ENCODE measurements at places on chromosomes 4 and X.
A peak's percentile ranks its signal among the peaks of the same experiment; 100 is the strongest.

DNA sequence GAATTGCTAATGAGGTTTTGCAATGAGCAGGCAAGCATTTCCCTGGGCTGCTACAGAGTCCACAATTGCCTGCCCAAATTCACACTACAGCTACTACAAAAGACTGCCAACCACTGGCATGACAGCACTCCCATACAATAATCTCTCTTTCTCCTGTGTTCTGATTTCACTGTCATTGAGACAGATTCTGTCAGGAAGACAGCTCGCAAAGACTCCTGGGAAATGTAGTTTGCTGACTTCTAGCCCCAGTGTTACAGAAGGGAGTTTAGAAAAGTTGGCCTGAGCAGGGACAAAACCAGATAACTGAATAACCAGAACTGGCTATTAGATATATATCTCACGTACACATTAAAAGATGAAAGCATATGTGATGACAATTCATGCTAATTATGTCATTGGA is 1231.3 kb upstream of the PRKX start:
- no peak for DNase-seq

DNA sequence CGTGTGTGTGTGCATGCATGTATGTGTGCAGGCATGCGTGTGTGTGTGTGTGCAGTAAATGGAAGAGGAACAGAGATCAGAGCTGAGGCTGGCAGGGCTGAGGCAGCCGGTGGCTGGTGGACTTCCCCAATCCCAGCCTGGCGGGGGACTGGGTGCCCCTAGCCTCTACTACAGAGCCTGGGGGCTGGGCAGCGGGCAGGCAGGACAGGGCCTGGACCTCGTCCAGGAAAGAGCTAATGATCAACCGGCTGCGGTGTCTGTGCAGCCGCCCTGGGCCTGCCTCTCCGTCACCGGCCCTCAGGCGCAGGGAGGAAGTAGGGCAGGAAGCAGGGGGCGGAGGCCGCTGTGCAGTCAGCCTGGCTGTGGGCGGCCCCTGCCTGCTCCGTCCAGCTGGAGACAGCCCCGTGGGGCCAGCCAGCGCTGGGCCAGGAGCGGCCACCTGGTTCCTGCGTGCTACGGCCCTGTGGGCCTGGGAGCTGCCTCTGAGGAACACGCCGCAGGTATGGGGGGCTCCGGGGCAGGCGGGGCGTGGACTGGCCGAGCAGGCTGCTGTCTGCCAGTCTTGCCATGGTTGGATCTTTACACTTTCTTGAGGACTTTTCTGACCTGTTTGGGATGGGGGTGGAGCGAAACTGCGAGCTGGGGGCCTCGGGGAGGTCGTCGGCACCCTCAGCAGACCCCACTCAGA is at the start of gene SH3TC1:
Gene SH3TC1 (plus strand): TSS at position 385 of the 688 bp plus-strand sequence. CDS start 5,905 bp downstream, outside the sequence.
- DNase-seq = peak; percentile 13

GRCh38 chrX:9832811-9833210 is 46.6 kb downstream of the SHROOM2 start:
- no peak for DNase-seq

- no peak for DNase-seq
These were observed 221.1 kb upstream of the TLL1 start for GRCh38 chr4:165651901-165652300.

GRCh38 chrX:82528525-82528924 is 979.6 kb upstream of the POU3F4 start:
- no peak for DNase-seq

GRCh38 chr4:152044331-152045036 is 283.7 kb upstream of the GATB start:
- DNase-seq = no peak

- no peak for DNase-seq
These were observed 702 bp upstream of the CDKN2AIP start for GRCh38 chr4:183443655-183444213.

DNA sequence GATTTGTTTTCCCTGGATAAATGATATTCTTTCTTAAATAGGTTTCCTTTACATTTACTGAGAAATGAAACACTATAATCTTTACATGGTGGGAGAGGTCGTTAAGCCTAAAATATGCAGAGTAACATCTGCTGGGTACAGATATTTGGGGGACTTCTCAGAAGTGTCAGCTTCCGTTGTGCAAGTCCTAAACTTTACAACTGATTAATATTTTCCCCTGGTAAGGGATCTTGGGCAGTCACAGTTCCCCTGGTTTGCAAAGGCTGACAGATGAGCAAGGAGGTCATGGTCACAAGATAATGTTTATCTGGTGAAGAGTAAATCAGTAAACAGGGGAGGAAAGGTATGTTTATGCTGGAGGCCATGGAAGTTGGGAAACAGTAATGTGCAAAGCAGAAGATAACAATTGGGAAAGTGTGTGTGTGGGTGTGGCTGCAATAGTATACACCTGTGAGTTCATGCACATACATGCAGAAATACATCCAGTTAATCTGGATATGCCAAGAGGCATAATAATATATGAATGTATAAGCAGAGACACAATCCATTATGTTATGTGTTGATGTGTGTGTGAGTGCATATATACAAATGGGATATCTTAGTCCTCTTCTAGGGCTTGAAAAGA is 508.2 kb upstream of the FAM241A start:
- DNase-seq = no peak

- DNase-seq = no peak
These were observed 208.9 kb downstream of the NWD2 start for GRCh38 chr4:37453281-37453998.

- no peak for DNase-seq
These were observed 16.3 kb downstream of the KLF8 start for GRCh38 chrX:56248492-56248891.

- DNase-seq = no peak
These were observed 21.5 kb upstream of the GTPBP6 start for GRCh38 chrX:340121-340520.

All from stimulated activated CD8-positive, alpha-beta memory T cell treated with anti-CD3 and anti-CD28 coated beads, Interleukin-7, amount 100 ng/mL, for 1 hour (primary cell).